ENCODE measurements at places on chromosomes 1 and 21.
A peak's percentile ranks its signal among the peaks of the same experiment; 100 is the strongest.

DNA sequence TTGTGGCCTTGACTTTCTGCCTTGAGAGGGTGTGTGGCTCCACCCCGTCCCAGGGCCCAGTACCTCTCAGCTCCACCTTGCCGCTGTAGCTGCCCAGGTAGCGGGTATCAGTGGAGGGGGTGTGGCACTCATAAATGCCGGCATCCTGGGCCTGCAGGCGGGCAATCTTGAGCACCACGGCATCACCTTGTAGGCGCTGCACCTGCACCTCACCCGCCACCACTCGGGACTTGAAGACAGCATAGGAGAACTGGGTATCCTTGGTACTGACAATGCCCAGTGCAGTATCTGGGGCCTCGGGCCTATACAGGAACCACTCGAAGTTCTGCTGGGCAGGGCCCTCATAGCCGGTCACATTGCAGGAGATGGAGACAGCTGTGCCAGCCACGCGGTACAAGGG lies 3.6 kb downstream of the IGSF8 start:
- no peak for DNase-seq

DNA sequence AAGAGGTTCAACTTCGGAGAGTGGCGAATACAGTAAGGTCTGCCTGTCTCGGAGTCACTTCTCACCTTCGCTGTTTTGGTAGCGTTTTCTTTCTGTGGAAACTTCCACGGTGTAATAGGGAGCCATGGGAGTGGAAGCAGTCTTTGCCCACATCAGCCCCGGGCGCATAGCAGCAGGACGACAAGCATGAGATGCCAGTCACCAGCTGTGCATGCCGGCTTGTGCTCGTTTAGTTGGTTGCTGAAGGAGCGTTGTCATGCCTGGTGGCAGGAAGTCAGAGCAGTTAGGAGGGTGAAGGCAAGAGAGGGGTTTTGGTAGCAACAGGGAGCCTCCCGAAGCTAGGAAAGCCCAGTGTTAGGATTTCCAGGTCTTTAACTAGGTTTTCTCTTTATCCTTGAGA lies 58.8 kb downstream of the MRPS6 start:
- no peak for DNase-seq

DNA sequence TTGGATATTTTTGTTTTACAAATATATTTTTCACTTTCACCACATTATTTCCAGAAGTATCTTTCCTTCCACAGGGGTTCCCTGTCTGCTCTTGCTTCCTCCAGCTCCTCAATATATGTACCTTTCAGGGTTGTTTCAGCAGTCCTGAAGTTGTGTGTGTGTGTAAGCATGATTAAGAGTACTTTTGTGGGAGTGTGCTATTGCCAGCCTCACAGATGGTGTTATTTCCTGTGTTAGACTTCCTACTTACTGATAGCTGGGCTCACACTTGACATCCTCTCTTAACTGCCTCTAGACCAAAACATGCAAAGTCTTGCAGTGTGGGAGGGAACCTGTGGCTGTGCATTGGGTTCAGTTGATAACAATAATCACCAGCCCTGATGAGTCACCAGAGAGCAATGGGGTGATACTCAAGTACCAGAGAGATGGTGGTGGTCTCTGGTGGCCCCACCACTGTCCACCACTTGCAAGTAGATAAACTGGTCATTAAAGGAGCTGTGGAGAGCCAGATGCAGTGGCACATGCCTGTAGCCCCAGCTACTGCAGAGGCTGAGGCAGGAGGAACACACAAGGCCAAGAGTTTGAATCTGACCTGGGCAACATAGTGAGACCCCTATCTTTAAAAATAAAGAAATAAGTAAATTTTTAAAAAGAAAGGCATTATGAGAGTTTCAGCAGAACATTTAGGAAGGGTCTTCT lies 126.7 kb downstream of the NR5A2 start:
- DNase-seq = peak; percentile 57

DNA sequence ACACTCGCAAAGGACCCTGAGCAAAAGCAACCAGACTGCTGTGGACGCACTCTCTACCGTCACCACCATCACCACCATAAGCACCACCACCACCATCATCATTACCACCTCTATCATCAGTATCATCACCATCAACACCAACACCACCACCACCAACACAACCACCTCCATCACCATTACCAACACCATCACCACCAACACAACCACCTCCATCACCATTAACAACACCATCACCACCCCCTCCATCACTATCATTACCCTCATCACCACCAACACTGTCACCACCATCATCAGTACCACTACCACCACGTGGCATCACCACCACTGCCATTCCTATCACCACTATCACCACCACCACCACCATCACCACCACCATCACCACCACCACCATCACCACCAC lies 38.8 kb upstream of the RIPK4 start:
- DNase-seq = no peak

Data from CD4-positive, alpha-beta T cell treated with Interferon alpha-2 for 1 hour (primary cell).